ENCODE measurements at places on chromosomes 7 and 10.

- DNase-seq: no peak
Observed at GRCh38 chr7:124088590-124088989, 55.7 kb upstream of the TMEM229A start.

- DNase-seq: no peak
Observed at GRCh38 chr10:75111907-75112679, 637 bp downstream of the SAMD8 start.

DNA sequence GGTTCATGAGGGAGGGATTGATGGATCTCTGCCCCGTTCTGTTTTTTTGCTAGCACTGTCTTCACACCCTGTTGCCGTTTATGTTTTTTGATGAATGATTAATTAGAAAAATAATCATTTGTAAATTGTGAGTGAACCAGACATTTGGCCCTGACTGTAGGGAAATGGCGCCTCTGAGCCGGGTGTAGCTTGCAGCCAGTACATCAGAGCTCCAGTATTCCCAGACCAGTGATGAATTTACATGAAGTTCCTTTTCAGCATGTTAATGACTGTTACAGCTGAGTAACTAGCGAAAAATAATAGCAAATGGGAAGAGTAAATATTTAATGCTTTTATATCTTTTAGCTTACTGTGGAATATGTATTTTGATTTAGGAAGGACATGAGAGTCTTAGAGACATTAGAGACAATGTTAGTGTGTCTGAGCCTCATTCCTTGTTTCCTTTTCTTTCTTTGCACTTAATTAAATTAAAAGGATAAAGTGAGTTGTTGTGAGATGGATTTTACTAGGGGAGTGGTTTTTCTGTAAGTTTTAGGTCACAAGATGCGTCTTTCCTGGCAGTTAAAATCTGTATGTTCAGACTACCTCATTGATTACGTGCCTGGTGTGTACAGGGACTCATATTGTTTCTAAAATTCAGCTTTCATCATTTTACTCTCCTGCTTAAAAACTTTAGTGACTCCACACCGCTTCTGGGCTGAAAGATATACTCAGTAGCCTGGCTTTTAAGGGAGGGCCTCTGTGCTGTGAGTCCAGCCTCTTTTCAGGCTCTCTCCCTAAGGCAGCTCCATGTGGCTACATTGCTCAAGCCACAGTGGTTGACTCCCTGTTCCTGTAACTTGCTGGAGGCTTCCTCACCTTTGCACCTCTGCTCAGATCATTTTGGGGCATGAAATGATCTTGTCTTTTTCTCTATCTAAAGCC lies 86.4 kb downstream of the AUTS2 start:
- no peak for DNase-seq

DNA sequence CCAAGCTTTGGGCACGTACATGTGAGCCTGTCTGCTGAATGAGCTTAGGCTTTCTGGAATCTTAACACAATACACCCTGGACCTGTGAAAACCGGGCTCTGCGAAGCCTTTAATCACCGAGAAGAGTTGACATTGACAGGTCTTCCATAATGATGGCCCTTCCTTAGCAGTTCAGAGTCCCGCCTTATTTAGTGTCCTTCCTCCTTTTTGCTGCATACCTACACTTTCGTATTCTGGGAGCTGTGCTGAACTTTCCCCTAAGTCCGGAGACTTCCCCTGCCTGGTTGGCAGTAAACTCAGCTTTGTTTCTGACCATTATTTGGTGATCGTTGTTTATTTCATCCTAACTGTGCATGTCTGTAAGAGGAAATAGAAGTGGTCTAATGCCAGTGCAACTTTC lies 212.0 kb downstream of the CAMK1D start:
- no peak for DNase-seq

DNA sequence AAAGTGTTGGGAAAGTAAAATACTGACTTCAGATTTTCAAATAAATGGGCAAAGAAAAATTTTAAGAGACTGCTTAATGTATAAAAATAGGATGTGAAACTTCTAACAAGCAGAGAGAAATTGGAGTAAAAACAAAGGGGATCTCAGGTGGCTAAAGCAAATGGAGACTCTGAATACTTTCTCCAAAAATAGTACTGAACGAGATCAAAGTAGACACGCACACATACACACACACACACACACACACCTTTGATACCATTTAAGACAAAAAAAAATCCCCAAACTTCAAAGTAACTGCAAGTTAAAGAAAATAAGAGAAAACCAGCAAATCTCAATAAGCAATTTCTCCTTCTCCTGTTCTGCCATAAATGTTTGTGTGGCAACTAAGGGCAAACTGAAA lies 307.3 kb downstream of the CRPPA start:
- no peak for DNase-seq

GRCh38 chr7:55552320-55553023 lies 19.8 kb downstream of the VOPP1 start:
- no peak for DNase-seq

- DNase-seq: no peak
Observed at GRCh38 chr7:91789086-91789485, 91.4 kb downstream of the MTERF1 start.

GRCh38 chr7:133040674-133041073 lies 41.2 kb downstream of the CHCHD3 start:
- no peak for DNase-seq

DNA sequence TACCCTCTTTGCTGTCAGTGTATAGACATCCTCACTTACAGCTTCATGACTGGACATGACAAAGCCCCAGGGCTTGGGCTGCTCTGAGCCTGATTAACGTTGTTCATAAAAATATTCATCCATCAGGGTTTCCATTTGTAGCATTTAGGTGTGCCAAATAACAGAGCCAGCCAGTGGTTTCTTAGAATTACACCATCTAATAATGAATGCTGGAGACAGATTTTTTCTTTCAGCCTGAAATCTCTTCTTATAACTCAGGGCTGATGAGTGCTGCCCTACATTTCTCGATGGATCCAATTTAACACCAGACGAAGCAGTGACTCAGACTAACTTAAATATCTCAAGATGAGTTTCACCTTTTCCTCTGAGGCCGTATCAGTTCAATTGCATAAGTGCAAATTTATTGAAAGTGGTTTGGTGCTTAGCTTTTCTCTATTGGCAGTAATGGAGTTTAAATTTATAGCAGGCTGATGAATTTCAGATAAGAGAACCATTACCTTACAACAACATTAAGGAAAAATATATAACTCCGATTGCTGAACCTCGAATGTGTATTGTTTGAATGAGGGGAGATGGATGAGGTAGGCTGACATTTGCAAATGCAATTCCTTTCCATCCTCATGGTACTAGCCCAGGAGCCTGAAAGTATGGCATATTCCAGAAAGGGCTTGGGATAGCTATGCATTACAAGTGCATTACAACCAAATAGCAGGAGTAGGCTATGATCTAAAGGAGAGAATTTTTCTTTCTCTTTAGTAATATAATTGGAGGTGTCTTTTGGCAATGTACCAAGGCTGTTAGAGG lies 900.6 kb downstream of the KCNMA1 start:
- DNase-seq: no peak

- DNase-seq: no peak
Observed at GRCh38 chr7:4234498-4234855, 447.6 kb upstream of the FOXK1 start.

DNA sequence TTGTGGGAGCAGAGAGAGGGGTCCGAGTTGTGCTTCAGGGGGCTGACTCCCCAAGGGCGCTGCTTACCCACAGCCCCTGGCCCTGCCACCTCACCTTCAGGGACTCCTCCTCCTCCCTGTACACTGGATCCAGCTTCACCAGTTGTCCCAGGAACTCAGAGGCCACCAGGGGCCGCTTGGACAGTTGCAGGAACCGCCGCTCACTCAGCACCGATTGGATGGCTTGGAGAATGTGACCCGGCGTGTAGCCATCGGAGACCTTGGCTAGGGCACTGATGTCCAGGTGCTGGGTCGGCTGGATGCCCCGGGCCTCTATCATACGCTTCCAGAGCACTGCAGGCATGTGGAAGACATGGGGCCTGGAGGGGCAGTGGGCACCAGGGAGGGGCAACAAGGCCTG lies 4.5 kb upstream of the ASB10 start:
- DNase-seq: no peak

DNA sequence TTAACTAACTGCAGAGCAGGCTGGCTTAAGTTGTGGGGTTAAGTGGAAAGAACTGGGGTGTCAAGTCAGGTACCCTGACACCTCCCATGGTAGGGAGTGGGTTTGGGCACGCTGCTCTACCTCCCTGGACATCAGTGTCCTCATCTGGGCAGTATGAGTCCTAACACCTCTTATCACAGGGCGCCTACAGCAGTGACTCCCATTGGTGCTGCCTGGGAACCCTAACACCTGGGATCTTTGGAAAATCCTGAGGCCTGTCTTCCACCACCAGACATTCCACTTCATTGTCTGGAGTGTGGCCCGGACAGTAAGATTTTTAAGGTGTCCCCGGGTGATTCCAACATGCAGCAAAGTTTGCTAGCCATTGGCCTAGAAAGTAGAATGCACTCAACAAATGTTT lies 239.1 kb downstream of the SKAP2 start:
- DNase-seq: no peak

- DNase-seq: no peak
Observed at GRCh38 chr7:27175626-27176523, 1.8 kb upstream of the HOXA10 start.

GRCh38 chr7:7706101-7706511 lies 12.3 kb downstream of the RPA3 start:
- no peak for DNase-seq

DNA sequence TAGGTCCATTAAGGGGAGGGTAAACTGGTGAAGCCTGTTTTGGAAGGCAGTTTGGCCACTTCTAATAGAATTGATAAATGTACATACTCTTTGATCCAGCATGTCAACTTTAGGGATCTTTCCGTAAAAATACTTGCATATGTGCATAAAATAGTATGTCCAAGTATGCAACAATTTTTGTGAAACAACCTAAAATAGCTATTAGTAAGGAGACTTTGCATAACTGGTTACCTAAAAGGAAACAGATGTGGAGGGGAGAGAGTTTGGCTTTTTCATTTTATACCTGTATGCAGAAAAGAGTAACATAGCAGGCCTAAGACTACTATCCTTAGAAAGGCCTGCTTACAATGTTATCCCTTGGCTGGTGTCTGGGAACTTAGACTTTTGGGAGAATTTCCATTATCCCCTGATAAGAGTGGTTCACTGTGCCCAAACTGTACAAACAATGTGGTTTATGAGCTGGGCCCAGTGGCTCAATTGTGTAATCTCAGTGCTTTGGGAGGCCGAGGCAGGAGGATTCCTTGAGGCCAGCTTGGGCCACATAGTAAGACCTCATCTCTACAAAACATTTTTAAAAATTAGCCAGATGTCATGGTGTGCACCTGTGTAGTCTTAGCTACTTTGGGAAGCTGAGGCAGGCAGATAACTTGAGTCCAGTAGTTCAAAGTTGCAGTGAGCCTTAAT lies 21.3 kb downstream of the PTPN12 start:
- DNase-seq: no peak

GRCh38 chr10:472241-472910 lies 217.1 kb downstream of the DIP2C start:
- no peak for DNase-seq

DNA sequence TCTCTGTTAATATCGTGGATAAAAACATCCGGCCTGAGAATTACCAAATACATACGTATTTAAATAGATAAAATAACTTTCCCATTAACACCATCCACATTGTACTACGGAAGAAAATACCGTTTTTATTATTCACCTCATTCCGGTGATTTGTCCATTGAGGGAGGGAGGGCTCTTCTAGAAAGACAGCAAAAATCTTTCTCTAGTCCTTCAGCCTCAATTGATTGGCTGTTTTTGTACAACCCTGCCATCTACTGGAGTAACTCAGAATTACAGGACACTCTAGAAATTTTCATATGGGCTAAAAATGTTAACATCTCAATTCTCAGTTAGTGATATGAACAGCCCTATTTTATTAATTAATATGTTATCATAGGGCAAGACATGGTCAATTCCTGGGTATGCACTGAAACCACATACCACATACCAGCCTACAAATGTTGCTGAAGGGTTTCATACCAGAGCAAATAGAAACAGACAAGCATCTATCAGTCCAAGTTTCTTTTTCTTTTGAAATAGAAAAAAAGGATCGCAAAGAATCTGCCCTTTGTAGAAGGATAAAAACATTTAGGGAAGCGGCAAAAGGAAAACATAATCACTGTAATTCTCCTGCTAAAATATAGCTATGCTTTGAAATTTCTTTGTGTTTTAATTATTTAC lies 55.8 kb upstream of the CDCA7L start:
- DNase-seq: no peak

DNA sequence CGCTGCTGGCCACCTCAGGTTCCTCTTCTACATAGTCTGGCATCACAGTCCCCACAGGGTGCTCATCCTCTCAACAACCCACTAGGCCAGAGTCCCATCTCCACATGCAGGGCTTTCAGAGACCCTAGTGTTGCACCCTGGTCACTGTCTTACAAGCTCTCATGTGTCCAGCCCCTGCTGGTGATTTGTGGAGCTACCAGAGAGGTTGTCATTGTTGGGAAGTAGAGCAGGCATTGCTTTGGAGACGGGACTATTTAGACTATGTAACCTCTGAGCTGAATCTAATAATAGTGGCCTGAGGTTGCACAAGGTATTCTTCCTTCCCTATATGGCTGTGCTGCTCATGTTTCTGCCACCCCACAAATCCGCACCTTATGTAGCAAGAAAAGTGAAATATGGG lies 135.3 kb upstream of the VWC2 start:
- no peak for DNase-seq

DNA sequence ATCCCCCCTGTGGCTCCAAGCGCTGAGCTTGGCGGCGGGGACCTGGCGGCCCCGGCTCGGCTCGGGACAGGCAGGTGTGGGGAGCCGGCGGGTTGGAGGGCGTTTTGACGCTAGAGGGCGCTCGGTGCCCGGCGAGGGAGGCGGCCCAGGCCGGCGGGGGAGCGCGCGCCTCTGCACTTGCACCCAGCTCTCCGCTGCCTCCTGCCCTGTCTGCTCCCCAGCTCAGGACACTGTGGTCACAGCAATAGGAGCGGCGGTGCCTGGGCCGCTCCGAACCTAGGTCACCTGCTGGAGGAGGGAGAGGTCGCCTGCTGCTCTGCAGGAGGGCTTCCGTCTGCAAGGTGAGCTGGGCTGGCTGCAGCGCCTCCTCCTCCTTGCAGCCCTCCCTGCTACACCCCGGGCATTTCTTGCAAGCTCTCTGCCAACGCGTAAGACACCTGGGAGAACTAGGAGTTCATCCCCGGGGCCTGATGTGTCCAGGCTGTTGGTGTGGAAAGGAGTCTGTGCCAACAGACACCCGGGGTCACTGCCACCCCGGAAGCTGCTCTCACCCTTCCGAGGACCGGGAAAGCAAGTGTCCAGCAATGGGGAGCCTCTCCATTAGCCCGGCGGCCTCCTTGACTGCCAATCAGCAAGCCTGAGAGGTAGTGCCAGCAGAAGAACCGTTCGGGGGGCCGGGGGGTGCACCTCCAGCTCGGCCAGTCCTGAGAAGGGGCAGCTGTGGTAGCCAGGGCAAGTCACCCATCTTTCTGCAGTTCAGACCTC lies 620.4 kb downstream of the GALNT17 start:
- peak; percentile 47 for DNase-seq
